ENCODE measurements at places on chromosomes 5 and 9. TPM values are rescaled to one million over a fixed set of nuclear protein-coding genes. Genes with fewer than 3 reads are reported as not detected.

DNA sequence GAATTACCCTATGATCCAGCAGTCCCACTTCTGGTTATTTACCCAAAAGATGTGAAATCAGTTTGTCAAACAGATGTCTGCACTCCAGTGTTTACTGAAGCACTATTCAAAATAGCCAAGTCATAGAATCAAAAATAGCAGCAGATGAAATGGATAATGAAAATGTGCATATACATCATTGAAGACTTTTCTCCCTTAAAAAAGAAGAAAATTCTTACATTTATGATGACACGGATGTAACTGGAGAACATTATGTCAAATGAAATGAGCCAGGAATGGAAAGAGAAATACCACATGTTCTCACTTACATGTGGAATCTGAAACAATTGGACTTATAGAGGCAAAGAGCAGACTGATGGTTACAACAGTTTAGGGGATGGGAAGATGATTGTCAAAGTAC is 21.5 kb upstream of the PLEKHG4B start:
- no peak for DNase-seq

- DNase-seq, result no peak
Observed at GRCh38 chr5:59034498-59035186, 451.8 kb downstream of the RAB3C start.

RETREG1 gene
- total RNA-seq, result 71.3 TPM

GRCh38 chr5:10866913-10867312 is 105.9 kb upstream of the DAP start:
- no peak for DNase-seq

DNA sequence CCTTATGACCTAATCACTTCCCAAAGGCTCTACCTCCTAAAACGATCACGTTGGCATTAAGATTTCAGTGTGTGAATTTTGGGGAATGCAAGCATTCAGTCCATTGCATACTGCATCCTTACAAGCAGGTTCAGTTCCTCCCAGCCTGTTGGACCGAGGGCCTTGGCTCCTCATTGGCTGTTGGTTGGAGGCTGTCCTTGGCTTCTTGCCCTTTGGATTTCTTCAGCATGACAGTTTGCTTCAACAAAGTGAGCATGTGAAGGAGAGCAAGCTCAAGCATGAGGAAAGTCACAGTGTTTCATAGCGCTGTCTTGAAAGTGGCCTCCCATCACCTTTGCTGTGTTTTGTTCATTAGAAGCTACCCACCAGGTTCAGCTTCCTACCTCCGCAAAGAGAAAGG is 109.5 kb downstream of the GADD45G start:
- no peak for DNase-seq

DNA sequence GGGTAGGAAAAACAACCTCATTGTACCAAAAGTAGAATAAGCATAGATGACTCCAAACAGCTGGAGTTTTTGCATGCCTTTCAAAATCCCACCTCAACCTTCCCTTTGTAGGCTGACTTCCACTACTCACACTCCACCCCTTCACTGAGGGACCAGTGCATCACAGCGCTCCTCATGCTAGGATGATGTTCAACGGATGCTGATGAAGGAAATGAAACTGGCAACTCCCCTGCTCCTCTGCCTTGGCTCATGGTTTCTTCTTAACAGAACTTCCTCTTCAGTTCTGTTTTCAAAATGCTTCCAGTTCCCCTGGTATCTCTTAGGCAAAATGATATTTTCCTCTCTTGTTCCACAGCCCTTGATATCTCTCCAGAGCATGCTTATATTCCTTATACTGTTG is 29.0 kb downstream of the LIFR start:
- no peak for DNase-seq

GRCh38 chr5:169547508-169547907 is 36.1 kb upstream of the SPDL1 start:
- no peak for DNase-seq

DNA sequence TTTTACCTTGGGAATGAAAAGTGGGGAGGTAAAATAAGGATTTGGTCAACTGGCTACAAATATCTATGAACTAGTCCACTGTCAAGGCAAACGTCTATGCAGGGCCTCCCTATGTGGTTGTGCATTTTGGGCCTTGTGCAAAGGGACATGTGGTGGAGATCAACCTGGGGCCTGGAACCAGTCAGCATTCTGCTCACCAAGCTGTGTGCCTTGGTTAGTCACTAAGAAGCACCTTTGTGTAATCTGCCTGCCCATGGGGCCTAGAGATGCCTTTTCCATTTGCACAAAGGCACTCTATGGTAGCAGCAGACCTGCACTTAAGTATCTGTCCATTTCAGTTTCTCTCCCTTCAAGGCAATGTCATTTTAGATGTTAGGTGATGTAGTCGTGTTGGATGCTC is 184.0 kb downstream of the GNAQ start:
- DNase-seq, result no peak

GRCh38 chr5:56447232-56447631 is 214.1 kb upstream of the ANKRD55 start:
- no peak for DNase-seq

GRCh38 chr9:27394826-27395201 is 97.9 kb upstream of the EQTN start:
- no peak for DNase-seq

- no peak for DNase-seq
Observed at GRCh38 chr5:52800394-52801213, 12.9 kb downstream of the ITGA1 start.

GRCh38 chr5:139410993-139411828 is 7.3 kb upstream of the SPATA24 start:
- no peak for DNase-seq

- DNase-seq, result no peak
Observed at GRCh38 chr9:137370865-137371520, 52.0 kb downstream of the EXD3 start.

- no peak for DNase-seq
Observed at GRCh38 chr9:78857373-78858225, 560.7 kb downstream of the PSAT1 start.

GRCh38 chr9:95724253-95724991 is 151.1 kb upstream of the ERCC6L2 start:
- DNase-seq, result no peak
